RPMI8226 (cell line): ENCODE measurements at places on chromosomes 7 and 10.

- no peak for DNase-seq
Observed at GRCh38 chr10:14728346-14728745, 46.4 kb downstream of the FAM107B start.

GRCh38 chr10:95508730-95509129, 52.4 kb downstream of the SORBS1 start:
- no peak for DNase-seq

GRCh38 chr7:139702811-139703486, 74.8 kb downstream of the HIPK2 start:
- no peak for DNase-seq

- DNase-seq = peak; percentile 30
Observed at GRCh38 chr7:145868935-145869334, 247.7 kb upstream of the CNTNAP2 start.

DNA sequence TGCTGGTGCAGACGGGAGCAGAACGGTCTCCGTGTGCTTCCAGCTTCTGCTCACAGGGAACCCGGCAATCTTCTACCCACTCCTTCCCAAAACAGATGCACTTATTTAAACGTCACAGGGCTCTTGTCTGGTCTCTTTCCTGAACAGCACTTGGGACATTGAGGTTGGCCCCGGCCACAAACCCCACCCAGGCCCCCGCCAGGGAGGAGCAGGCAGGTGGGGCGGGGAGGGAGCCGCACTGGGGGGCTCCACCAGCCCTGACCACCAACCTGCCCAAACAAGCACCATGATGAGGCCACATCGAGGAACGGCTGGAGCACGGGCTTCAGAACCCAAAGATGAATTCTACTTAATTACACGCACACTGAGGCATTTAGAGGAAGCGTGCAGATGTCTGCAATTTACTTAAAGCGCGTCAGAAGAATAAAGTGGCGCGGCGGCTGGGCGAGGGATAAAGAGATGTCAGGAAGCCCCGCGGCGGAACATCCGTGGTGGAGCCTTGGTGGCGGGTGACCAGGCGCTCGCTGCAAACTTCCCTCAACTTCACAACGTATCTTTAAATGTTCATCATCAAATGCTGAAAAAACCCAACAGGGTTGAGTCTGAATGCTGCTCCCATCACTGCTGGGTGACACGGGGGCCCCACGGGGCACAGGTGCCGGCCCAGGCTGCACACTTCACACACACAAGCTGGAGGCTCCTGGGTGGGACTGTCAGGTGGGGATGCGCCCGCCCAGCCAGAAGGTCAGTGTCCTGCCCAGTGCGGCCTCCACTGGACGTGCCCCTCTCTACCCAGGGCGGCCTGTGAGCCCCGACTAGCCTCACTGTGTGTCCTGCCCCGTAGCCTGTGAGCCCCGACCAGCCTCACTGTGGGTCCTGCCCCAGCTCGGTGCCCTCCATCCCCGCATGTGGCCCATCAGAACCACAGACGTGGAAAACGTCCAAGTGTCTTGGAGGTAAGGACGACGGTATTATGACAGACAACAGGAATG, 279.2 kb downstream of the MAD1L1 start:
- DNase-seq = no peak

- no peak for DNase-seq
Observed at GRCh38 chr7:2723138-2723850, 35.3 kb downstream of the AMZ1 start.

DNA sequence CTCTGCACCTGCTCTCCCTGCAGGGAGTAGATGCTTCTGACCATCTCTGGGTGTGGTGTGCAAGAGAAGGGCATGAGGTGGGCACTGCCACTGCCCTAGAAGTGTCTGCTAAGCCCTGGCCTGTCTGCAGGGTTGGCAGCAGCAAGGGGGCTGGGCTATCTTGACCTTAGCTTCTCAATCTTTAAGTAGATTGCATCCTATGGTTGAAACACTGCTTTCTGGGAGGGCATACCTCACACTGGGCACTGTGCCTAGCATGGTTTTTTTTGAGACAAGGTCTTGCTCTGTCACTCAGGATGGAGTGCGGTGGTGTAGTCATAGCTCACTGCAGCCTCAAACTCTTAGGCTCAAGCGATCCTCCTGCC, 54.9 kb downstream of the CLIP2 start:
- DNase-seq = peak; percentile 37

DNA sequence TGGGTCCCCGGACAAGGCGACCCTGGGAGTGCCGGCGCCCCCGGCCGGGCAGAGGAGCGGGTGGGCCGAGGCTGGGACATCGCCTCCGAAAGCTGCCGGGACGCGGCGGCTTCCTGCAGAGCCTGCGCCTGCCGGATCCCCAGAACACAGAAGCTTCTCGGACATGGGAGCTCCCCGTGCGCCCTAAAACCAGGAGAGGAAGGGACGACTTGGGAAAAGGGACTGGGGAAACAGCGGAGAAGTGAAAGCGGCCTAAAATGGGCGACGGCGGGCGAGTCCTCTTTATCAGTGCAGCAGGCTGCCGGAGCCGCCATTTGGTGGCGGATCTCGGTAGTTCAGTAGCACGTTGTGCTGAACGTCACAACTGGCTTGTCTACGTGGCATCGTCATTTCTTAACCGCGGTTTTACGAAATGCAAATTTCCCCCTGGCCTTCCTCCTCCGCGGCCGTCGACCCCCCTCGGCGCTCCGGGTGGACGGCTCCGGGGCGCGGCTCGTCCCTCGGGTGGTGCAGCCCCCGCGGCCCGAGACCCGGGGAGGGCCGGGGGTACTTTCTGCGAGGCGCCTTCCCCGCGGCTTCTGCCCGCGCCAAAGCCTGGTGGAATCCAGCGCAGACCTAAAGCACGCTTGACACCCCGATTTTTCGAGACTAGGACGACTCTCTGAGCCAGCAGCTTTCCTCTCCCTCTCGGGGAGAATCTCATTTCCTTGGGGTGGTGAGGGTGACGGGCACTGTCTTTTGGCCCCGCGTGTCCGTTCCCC, 9.9 kb upstream of the SPAG6 start:
- peak; percentile 59 for DNase-seq
